ENCODE measurements at places on chromosomes 12 and 14.

- no peak for DNase-seq
Observed at GRCh38 chr12:117439531-117440001, 78.1 kb upstream of the NOS1 start.

GRCh38 chr14:105468621-105469241 is 5.9 kb upstream of the CRIP2 start:
- DNase-seq, result no peak

DNA sequence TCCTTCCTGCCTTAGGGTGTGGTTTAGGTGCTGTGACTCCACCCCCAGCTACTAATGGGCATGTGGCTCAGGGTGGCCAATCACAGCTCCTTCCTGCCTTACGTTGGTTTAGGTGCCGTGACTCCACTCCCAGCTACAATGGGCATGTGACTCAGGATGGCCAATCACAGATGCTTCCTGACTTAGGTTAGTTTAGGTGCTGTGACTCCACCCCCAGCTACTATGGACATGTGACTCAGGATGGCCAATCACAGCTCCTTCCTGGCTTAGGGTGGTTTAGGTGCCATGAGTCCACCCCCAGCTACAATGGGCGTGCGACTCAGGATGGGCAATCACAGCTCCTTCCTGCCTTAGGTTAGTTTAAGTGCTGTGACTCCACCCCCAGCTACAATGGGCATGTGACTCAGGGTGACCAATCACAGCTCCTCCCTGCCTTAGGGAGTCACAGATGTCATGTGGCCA is 163.9 kb downstream of the TBX5 start:
- DNase-seq, result no peak

DNA sequence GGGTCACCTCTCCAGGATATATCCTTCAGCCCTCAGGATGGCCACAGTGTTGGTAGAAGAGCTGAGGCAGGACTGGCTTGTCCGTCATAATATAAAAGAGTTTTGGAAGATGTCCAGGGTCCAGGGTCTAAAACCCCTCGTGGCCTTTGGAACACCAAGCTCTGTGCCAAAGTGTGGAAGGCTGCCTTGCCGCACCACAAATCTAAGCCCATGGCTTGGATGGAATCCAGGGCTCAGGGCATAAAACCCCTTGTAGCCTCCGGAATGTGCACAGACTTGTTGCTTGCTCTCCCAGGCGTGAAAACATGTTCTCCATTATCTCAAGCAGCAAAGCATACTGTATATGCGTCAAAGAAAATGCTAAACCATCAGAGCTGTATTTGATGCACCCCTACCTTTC is 46.7 kb downstream of the TNFAIP2 start:
- DNase-seq, result no peak

DNA sequence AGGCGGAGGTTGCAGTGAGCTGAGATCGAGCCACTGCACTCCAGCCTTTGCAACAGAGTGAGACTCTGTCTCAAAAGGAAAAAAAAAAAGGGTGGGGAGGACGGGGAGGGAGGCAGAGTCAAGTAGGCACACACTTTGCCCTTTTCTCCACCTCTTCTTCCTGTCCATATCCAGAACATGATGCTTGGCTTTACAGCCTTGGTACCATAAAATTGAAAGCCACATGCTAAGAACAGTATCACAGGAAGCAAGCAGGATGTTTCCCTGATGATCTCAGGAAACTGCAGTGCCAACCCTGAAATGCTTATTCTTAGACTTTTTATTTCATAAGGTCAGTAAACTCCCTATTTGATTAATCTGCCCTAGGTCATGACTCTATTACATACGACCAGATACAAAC is 32.5 kb upstream of the YAF2 start:
- no peak for DNase-seq

DNA sequence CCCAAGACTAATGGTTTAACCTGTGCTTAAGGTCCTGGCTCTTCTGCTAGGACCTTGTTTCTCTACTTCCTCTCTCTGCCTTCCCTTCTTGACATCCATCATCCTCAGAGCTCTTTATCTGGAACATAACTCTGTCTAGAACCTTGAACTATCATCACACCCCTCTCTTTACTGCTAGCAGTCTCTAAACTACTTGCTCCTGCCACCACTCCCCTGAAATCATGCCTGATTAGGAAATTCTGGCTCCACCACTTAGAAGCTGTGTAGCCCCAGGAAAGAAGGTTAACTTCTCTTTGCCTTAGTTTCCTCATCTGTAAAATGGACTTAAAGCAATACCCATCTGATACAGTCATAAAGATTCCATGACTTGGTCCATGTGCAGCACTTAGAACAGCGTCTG is 9.1 kb downstream of the SLC38A1 start:
- DNase-seq, result no peak

DNA sequence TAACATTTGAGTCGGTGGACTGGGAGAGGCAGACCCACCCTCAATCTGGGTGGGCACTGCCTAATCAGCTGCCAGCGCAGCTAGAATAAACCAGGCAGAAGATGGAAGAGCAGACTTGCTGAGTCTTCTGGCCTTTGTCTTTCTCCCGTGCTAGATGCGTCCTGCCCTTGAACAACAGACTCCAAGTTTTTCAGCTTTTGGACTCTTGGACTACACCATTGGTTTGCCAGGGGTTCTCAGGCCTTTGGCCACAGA is 27.2 kb upstream of the DNM1L start:
- DNase-seq, result no peak

DNA sequence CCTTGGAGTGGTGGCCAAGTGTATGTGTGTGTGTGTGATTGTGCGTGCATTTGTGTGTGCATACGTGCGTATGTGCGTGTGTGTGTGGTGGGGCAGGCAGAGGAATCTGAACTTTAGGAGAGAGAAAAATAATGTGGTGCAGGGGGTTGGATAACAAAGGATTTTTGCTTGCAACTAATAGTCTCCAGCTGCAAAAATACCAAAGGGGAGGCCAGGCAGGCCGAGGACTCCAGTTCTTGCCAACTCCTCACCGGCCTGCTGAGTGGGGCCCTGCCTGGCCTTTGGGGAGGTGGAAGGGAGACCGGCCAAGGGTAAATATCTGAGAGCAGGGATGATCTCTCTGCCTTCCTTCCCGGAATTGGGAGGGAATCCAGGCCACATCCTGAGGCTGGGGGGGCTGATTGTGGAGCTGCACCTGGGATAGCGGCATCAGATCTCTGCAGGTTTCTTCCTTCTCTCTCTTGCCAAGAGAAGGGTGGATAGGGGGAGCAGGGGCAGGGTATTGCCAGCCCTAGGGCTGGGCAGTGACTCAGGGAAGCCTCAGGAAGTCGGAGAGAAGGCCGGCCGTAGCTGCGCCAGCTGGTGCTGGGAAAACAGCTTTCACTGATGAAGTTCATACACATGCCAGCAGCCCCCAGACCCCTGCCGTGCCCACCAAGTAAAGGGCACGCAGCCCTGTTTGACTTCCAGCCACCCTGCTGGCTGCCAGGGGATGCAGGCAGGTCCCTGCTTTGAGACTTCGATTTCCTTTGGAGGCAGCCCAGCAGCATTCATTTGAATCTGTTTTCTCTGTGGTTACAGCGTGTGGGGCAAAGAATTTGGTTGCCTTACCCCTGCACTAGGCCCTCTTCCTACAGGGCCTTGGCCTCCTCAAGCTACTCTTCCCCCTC is 4.6 kb upstream of the LRP1-AS start:
- DNase-seq, result no peak

- DNase-seq, result no peak
Observed at GRCh38 chr12:55746174-55746912, 3.4 kb downstream of the GDF11 start.

- DNase-seq, result no peak
Observed at GRCh38 chr12:84073401-84073800, 839.2 kb downstream of the SLC6A15 start.

- no peak for DNase-seq
Observed at GRCh38 chr12:32897281-32897610, 669 bp upstream of the PKP2 start.

Data from activated CD4-positive, CD25-positive, alpha-beta regulatory T cell (primary cell).